ENCODE measurements at places on chromosomes 1 and 21. TPM values are rescaled to one million over a fixed set of nuclear protein-coding genes. Genes with fewer than 3 reads are reported as not detected.

The CFHR4 gene
- not detected for polyA plus RNA-seq

The PAQR6 gene
- 6.8 TPM for polyA plus RNA-seq

The TMCO4 gene
- polyA plus RNA-seq, result 16.2 TPM

The PPM1J gene
- polyA plus RNA-seq, result 0.87 TPM

The HAO2 gene
- 90.3 TPM for polyA plus RNA-seq

The VWA1 gene
- 47.9 TPM for polyA plus RNA-seq

The DISP1 gene
- polyA plus RNA-seq, result 14.5 TPM

The NBPF10 gene
- 3.8 TPM for polyA plus RNA-seq

The ANKRD34A gene
- polyA plus RNA-seq, result 1.1 TPM

The C1orf122 gene
- 26.7 TPM for polyA plus RNA-seq

The CRNN gene
- not detected for polyA plus RNA-seq

The FAM163A gene
- polyA plus RNA-seq, result 0.63 TPM

The ADORA3 gene
- 0.73 TPM for polyA plus RNA-seq

The PATJ gene
- 7.1 TPM for polyA plus RNA-seq

The PDZK1 gene
- 204 TPM for polyA plus RNA-seq

The LCE1F gene
- not detected for polyA plus RNA-seq

Data from left renal pelvis (tissue), 4 donors.